Stimulated activated CD4-positive, alpha-beta T cell treated with anti-CD3 and anti-CD28 coated beads, Interleukin-12 subunit alpha, Interleukin-12 subunit beta, amount 100 ng/mL, for 24 hours (primary cell): ENCODE measurements at places on chromosomes 16 and 17.

DNA sequence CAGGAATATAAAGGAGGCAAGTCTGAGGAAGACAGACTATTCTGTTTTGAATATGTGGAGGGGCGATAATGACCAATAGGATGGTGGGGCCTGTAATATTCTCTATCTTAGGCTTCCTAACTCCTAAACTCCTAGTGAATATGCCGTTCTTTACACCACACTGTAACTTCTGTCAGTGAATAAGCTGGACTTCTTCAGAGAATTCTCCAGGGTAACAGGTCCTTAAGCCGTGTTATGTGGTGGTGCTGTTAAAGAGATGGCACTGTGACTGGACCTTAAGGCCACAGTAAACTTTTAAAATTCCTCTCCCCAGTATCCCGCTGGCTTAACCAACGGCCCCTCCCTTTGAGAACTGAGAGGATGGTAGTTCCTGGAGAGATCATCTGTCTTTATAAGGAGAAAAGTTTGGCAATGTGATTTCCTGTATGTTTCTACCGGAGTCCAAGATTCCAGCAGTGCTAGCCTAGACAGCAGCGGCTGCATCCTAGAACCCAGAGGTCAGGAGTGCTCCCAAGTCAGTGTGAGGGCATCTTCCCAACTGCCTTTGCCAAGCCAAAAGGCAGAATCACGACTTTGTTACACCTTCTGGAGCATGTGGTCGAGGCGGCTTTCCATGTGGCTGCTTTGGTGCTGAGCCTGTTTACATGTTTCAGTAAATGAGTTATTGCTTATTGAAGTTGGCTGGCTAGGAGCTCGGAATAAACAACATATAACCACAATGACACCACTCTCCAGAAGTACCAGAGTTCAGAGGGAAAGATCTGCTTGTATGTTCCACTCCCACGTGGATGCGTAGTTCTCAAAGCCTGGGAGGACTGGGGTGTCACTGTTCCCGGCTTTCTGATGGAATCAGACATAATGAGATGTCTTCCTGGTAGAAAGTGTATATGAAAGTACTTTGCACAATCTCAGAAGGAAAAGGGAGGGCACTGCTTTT is 41.0 kb downstream of the TUBD1 start:
- no peak for DNase-seq

- DNase-seq = no peak
Measured at GRCh38 chr17:35245196-35245486, 2.3 kb downstream of the SLFN5 start.

DNA sequence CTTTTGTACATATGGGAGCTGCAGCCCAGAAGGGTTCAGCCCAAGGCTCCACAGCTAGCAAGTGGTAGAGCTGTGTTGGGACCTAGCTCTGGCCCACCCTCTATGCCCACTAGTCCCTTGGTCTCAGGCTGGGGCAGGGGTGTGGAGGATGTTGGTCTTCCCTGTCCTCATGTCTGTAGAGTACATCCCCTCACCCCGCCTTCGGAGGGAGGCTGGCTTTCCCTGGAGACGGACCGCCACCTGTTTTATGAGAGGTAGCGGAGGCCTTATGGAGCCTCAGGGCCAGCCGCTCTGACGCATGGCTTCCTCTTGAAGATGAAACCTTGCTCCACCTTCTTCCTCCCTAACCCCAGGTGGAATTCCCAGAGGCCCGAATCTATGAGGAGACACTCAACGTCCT is 8.4 kb downstream of the TNFAIP1 start:
- no peak for DNase-seq

DNA sequence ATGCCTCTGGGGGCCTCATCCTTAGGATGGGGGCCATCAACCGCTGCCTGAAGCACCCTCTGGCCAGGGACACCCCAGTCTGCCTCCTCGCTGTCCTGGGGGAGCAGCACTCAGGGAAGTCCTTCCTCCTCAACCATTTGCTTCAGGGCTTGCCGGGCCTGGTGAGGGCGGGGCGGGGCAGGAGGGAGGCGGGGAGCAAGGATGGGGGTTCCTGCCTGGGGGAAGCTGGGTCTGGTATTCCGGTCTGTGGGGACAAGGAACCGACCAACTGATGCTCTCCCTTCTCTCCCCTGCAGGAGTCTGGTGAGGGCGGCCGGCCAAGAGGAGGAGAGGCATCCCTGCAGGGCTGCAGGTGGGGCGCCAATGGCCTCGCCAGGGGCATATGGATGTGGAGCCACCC is 2.0 kb downstream of the RNF112 start:
- DNase-seq = no peak

- DNase-seq = no peak
Measured at GRCh38 chr16:373848-374615, 3.7 kb upstream of the MRPL28 start.

GRCh38 chr16:89167425-89167941 is 4.1 kb upstream of the CDH15 start:
- peak; percentile 88 for DNase-seq
